HS-5 (cell line): ENCODE measurements at places on chromosomes 4 and X.

DNA sequence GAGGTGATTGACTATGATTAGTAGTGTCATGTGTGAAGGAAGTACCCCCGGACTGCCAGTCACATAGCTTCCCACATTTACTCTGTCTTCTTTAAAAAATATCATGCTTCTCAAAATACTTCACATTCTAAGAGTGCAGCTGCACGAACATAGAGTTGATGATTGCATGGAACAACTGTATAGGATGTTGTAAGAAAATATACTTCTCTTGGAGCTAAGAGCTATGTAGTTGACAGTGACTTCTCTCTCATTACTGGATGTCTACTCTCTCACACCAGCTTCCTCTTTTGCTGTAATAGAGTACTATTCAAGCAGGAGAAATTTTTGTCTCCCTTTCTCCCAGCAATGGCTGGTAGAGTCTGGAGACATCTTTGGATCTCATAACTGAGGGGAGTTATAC is 99.4 kb upstream of the PUDP start:
- no peak for DNase-seq

GRCh38 chrX:54695231-54695630 is 102.8 kb downstream of the ITIH6 start:
- DNase-seq = no peak

DNA sequence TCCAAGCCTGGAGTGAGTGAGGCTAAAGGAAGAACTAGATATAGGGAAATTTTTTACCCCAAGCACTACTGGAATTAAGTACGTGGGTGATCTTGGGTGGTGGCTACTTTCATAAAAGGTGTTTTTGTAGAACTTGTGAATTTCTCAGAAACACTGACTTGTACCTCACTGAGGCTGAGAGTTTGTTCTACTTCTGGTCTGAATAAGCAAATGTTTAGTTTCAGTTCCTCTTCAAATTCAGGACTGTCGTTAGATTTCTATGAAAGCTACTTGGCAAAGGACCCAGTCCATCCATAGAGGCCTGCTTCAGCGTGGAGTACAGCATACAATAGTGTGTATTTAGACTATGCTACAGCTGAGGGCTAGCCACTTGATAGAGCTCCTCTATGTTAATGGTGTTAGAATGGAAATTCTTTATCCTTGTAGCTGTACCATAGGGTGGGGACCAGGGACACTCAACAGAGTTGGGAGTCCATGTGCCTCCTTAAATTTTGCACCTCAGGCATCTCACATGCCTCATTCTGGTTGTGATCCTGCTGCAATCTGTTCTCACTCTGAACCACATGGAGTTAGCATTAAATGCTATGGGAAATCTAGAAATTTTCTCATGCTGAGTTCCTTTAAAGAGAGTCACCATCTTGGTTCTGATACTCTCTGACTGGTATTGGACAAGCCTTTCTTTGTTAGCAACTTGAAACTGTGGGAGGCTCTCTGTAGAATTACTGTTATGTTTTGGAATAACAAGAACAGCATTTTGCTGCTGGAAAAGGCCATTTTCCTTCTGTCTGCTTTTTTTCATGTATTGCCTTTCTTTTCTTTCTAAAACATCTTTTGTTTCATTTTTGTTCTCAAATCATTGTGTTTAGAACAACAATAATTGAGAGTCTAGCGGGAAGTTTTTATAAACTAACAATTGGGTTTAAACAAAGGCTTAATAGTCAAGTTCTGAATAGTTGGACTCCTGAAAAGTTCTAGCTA is 86.8 kb downstream of the PDGFRA start:
- no peak for DNase-seq

DNA sequence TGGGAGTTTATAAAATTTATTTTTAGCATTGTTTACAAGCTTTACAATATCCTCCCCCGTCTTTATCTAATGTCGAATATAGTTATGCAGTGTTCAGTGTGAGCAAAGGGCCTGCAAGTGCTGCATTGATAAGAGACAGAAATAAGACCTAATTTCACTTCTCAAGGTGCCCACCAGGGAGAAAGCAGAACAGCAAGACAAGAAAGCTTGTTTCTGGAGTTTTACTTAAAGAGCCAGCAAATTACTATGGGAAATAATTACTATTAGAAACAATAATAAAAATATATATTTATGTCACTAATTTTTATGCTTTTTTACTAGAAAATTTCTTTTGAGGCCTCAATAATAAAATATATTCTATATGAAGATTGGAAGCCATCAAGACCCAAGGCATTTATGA is 2677.7 kb downstream of the ARAP2 start:
- no peak for DNase-seq

GRCh38 chr4:39032218-39033085 is at the start of gene TMEM156:
Gene TMEM156, minus strand, starts transcription at chr4:39032409. Its CDS starts 96 bp downstream, at chr4:39032313.
- no peak for DNase-seq

GRCh38 chr4:85790582-85790981 is 315.6 kb downstream of the ARHGAP24 start:
- peak; percentile 25 for DNase-seq

DNA sequence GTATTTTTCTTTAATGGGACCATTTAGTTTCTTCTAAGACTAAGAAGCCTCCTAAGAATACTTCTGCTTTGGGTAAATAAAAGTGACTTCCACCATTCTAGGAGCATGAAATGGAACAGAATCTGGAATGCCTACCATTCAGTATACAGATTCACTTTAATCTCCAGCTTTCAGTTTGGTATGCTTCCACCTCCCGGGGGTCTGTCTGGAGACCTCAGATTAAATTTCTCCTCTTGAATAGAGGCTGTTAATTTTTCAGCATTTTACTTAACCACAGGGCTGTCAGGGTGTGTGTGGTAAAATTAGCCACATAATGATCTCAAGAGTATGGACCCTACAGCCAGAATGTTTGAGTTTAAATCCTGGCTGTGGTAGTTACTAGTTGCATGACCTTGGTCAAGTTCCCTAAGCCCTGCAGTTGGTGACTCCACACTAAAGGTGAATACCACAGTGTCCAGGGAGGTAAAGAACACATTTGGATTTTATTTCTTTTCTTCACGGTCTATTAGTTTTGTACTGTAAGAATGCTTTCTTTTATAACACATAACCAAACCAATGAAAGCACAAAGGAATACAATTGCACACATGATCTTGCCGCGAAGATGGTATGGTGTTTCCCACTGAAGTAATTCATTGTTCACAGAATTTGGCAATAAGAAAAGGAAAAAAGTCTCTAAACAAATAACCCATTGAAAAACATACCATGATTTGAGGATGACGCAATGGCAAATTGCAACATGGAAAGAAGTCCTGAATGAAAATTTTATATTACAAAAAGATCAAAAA is 37.3 kb upstream of the TRIM2 start:
- no peak for DNase-seq

- DNase-seq = peak; percentile 33
Observed at GRCh38 chr4:175273995-175274753, 356.0 kb downstream of the ADAM29 start.

GRCh38 chrX:143429811-143430210 is 87.5 kb downstream of the SPANXN3 start:
- DNase-seq = no peak

GRCh38 chr4:147596981-147597380 is 20.2 kb upstream of the TMEM184C start:
- DNase-seq = peak; percentile 74

DNA sequence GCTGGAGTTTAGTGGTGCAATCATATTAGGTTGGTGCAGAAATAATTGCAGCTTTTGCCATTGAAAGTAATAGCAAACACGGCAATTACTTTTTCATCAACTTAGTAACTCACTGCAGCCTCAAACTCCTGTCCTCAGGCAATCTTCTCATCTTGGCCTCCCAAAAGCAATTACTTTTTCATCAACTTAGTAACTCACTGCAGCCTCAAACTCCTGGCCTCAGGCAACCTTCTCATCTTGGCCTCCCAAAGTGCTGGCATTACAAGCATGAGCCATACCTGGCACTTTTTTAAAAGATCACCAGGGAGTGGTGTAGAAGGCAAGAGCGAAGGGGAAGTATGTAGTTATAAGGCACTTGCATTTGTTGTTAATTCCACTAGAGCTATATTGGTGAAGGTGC is 491.1 kb upstream of the ADGRL3 start:
- DNase-seq = no peak
